ENCODE measurements at places on chromosomes 3 and 15.
A peak's percentile ranks its signal among the peaks of the same experiment; 100 is the strongest.

GRCh38 chr15:77840991-77841775 lies 208.5 kb upstream of the LINGO1 start:
- no peak for DNase-seq

- DNase-seq, result no peak
These were observed 31.2 kb downstream of the CD276 start for GRCh38 chr15:73715417-73715816.

DNA sequence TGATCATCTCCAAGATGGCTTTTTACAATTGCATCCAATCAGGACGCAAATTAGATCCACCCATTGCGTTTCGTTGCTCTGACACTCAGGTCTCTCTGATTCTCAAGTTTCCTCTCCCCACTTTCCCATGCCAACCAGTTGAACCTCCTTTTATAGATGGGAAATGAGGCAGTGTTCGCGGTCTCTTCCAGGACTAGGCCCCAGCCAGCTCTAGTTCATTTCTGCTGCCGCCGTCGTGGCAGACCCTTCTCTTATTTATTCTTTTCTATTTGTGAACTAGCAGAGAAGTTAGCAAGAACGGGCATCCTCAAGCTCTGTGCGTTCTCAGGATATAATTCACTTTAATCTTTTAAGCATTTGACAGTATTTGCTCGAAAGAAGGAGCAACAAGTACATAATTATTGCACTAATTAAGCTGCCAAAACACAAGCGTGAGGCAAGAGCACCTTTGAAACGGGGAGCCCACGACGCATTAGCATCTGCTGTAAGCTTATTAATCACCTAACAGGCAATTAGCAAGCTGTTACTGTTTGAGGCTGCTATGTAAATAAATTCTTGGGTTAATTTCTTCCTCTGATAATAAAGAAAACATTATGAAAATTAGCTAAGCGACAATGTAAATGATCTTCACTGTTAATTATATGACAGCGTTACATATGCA lies 246.4 kb upstream of the TLE3 start:
- DNase-seq, result no peak

DNA sequence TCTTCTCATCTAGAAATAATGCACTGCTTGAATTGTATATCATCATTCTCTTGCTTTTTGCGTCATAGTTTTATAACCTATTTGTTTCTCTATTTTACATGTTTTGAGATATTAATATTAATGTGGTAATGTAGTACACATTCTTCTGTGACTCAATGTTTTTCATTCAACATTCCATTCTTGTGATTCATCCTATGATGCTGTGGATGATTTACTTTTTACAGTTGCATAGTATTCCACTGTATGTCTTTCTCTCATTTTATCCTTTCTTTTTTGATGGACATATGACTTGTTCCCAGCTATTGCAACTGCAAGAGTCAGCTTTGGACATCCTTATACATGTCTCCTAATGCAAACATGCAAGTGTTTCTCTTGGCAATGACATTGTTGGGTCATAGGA lies 20.6 kb upstream of the VEPH1 start:
- no peak for DNase-seq

DNA sequence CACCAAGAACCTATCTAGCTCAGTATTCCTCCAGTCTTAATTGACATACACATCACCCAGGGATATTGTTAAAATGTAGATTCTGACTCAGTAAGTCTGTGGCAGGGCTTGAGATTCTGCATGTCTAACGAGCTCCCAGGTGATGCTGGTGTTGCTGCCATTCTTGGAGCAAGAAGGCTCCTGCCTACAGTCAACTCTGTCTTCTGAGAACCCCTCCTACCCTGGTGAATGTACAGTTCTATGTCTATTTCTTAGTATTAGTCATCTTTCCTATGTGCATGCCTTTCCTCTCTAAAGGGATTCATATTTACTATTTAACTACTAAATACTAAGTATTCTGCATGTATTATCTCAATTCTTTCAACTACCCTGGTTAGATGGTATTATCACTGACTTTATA lies 268.7 kb downstream of the EDEM1 start:
- DNase-seq, result no peak

GRCh38 chr3:47009225-47010110 lies 30.0 kb downstream of the NBEAL2 start:
- DNase-seq, result peak; percentile 78

GRCh38 chr15:94164202-94164807 lies 67.1 kb upstream of the MCTP2 start:
- peak; percentile 73 for DNase-seq

GRCh38 chr3:192917028-192917403 lies 640 bp downstream of the MB21D2 start:
- peak; percentile 33 for DNase-seq

DNA sequence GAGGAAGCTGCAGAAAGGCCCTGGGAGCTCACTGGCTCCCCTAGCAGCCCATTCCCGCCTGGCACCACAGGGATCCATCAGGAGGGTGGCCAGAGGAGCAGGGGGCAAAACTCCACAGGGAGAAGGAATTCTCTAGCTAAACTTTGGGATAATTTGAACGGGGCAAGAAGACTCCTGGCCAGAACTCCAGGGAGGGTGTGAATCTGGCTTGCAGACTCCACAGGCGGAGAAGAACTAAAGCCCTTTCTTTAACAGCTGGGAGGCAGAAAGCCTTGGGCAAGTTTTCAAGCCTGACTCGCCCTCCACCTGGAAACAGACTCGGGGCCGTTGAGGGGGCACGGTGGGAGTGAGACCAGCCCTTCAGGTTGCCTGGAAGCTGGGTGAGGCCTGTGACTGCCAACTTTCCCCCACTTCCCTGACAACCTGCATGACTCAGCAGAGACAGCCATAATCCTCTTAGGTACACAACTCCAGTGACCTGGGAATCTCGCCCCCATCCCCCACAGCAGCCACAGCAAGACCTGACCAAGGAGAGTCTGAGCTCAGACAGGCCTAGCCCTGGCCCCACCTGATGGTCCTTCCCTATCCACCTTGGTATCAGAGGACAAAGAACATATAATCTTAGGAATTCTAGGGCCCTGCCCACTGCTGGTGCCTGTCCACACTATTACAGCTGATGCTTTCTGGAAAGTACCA lies 28.6 kb downstream of the SLC27A2 start:
- DNase-seq, result no peak

DNA sequence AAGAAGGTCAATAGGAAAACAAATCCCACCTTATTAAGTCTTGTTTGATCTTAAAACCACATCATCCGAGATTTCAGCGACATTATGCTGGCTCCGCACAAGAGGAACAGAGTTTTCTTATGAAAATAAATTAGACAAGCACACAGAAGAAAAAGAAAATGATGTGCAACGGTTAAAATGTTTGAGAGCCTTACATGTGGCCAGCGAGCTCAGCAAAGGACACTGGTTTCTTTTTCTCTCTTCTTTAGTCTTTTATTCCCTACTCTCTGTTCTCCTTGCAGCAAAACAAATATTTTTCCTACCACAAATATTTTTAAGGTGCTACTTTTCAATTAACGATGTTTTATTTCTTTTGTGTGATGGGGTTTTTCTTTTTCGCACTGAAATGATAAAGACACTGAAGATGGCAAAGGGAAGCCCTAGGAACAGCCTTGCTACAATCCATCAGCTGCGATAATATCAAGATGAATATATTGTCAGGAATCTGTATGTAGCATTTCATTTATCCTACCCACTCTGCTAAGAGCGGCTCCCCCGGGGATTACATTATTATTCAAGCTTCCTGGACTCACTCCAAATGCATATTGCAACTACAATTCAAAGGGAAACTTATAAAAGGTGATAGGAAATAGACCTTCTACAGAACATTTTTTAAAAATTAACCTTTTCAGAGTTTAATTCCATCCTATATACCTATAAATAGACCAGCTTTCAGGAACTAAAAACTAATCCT lies 72.9 kb downstream of the ANXA2 start:
- DNase-seq, result no peak

GRCh38 chr3:18669374-18669773 lies 244.2 kb upstream of the SATB1 start:
- DNase-seq, result no peak

DNA sequence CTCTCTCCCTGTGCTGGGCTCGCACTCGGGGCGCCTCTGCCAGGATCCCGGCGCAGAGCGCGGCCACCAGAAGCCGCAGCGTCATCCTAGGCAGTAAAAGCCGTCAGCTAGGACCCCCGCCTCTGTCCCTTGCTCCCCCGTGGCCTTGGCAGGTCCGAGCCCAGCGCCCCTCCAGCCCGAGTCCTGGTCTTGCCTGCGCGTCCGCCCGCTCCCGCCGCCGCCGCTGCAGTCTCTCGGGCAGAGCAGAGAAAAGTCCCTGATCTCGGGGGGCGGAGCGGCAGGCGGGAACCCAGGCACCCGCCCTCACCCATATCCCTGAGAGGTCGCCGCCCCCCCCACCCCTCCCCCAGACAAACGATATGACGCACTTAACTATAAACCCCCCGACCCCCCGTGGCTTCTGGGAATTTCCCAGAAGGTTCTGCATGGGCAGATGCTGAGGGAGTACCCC lies at the start of gene COL7A1:
COL7A1 (minus strand) TSS at position 255 of the 451 bp plus-strand sequence; CDS start at position 85, 170 bp downstream.
- DNase-seq, result no peak

All from activated naive CD8-positive, alpha-beta T cell treated with anti-CD3 and anti-CD28 coated beads, Interleukin-2, amount 50 U/mL, for 24 hours (primary cell).